PC-3 (cell line): ENCODE measurements at places on chromosomes 3 and 15.
A peak's percentile ranks its signal among the peaks of the same experiment; 100 is the strongest.

GRCh38 chr3:170907637-170908234 lies 701 bp downstream of the EIF5A2 start:
- no peak for DNase-seq

- peak; percentile 75 for DNase-seq
Observed at GRCh38 chr3:107810171-107811071, 280.4 kb downstream of the CD47 start.

DNA sequence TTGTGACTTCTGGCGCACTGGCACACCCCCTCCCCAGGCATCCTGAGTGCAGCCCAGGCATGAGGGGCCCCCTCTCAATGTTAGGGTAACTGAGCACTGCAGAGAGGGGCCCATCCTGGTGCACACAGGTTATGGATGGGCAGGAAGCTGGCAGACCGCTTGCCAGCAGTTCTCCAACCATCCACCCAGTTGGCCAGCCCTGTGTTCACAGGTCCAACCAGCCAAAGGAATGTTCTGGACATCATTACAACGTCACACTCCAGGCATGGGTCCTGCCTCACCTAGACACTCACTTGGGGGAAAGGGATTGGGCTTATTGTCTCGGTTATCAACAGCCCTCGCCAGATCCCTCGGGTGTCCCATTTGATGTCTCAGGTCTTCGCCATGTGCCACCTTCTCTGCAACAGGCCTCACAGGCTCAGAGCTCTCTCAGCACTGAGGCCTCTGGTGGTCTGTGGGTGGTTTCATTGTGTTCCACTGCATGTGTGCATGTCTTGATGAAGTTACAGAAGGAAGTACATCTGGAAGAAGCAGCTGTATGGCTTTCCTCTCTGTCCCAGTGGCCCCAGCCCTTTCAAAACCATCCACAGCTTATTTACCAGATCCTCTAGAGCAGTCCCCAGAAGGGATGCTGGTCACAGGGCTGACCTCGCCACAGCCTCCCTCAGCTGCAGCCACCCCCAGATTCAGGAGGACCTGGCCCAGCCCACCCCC lies 23.7 kb downstream of the ADCY5 start:
- no peak for DNase-seq

DNA sequence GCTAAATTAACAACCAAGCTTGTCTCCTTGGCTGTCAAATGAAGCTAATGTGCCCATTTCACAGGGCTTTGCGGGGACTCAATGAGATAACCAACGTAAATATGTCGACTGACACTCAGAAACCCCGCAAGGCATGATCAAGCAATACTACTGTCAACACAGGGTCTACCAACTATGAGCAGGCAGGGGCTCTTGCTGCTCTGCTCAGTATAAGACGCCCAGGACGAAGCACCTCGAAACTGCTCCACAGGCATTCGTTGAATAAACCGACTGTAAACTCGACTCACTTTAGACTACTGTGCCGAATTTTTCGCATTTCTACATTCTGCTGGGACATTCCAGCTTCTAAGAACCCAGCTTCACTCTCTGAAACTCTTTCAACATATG lies 55.0 kb downstream of the FEZF2 start:
- no peak for DNase-seq

DNA sequence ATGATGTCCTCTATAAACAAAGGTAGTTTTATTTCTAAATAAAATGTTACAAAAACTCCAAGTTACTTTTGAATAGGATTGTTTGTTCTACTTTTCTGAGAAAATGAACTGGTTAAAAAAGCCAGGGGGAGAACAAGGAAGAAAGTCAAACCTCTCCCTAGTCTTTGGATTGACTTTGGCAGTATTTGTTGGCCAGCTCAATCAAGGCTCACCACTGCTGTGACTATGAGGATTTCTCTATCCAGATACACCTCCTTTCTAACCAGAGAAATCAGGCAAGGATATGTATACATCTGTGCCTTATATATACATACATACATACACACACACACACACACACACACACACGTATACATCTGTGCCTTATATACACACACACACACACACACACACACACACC lies 107.8 kb downstream of the FEZF2 start:
- no peak for DNase-seq

GRCh38 chr3:48403533-48404439 lies 26.1 kb downstream of the PLXNB1 start:
- no peak for DNase-seq

DNA sequence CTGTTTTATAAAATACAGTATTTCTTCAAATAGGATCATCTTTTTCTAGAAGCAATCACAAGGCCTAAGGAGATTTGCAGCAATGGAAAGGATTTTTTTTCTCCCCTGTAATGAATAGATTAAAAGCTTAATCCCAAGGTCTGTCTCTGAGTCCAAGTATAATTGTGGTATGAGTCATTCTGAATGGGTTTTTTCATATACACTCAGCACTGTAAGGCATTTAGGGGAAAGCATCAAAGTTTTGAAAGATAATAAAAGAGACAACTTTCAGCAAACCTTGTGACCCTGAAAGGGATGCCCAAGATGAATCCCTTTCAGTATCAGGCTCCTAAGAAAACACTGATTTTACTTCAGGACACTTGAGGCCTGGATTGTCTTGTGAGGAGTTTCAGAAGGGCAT lies 23.3 kb upstream of the LARS2 start:
- no peak for DNase-seq

- DNase-seq: peak; percentile 30
Observed at GRCh38 chr3:107523289-107523538, 452 bp downstream of the BBX start.

- no peak for DNase-seq
Observed at GRCh38 chr3:58565621-58566397, 11.4 kb downstream of the FAM107A start.

- DNase-seq: no peak
Observed at GRCh38 chr3:36944641-36945270, at the start of gene TRANK1. Gene TRANK1 (minus strand): TSS chr3:36945054. CDS start chr3:36944809, 245 bp downstream.

DNA sequence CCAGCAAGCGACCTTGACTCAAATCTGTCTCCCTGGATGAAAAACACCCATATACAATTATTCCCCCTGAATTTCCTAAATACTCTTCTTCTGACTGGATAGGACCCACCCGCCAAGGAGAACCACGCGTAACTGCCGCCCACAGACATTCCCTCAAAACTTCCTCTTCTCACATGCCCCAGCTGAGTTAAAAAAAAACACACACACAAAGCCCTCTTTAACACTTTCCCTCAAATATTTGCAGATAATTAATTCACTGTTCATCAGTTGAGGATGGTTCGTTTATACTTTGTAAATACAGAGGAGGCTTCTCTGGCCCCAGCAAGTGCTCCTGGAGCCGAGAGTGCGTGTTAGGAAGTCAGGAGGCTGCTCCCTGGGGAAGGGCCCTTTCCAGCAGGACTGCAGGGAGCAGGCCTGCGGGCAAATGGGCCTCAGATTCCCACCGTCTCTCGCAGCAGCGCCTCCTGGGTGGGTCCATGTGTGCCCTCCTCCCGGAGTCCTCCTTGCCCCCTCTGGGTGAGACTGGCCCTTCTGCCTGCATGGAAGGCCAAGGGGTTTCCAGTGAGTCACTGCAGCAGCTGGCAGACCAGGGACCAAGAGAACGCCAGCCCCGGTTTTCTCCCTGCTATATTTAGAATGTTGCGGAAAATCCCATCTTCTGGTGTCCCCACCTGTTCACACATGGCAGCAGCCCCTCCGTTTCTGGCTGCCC lies 46.8 kb downstream of the MGLL start:
- no peak for DNase-seq

DNA sequence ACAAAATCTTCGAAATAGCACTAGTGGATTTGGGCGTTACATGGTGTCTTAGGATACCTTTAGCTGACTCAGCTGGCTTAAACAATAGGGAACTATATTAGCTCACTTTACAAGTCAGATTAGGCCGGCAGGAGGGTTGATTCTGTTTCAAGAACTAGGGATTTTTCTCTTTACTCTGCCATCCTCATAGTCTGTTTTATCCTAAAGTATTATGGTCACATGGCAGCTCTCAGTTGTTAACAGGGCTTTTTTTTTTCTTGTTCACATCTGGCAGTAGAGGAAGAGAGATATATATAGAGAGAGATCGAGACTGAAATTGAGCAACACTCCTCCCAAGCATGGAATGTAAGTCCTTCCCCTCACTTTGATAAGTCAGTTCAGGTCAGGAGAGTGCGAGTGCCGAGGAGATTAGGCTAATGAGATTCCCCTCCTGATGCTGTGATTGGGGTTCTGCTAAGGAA lies 32.9 kb downstream of the CHP1 start:
- DNase-seq: no peak

DNA sequence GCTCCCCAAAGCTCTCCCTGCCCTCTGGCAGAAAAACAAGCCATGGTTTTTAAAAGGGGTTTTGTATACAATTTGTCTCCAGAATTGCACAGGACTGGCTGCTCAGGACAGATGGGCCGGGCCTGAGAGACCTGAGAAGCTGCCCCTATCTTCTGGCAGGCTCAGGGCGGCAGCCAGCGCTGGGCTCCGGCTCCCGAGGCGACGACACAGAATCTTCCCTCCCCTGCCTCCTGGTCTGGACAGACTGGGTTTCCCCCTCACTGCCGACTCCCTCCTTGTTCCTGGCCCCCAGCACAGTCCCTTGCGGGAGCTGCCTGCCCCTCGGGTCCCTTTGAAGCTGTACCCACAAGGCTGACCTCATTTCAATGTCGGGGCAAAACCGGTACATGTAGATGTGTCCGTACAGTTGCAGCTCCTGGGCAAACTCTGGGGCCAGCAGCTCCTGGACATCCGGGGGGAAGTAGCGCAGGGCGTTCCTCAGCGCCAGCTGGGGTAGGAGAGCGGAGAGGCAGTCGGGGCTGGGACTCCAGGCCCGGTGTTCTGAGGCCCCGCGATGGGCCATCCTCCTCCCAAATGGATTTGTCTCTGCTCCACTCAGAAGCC lies 7.2 kb downstream of the UROC1 start:
- no peak for DNase-seq

- DNase-seq: no peak
Observed at GRCh38 chr15:77860071-77860691, 217.3 kb downstream of the TBC1D2B start.

DNA sequence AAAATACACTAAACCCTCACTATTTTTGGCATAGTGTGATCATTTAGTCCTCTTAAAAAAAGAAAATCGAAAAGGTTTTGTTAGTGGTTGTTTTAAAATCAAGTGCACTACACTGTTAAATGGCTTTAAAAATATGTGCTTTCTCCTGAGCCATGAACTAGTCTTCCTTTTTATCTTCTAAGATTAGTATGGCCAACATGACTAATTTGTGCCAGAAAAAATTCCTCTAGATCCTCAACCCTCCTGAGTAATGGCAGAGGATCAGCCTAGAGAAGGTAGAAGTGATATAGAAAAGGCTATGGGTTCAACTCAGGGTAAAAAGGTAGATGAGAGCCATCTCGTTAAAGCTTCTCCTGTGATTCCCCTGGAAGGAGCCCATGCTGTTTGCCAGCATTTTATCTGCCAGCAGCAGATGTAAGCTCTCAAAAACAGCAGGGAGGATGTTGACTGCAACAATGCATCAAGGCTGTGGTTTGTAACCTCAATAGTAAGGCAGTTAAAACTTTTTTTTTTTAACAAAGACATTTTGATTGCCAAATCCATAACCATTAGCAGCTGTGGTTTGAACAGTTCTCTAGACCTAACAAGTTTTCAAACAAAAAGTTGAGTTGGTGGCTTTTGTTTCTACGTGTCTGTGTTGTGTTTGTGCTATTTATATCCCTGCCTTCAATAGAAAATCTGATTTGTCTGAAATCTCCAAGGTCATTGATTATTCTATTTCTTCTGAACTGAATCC lies 30.2 kb upstream of the ZNF609 start:
- DNase-seq: no peak

GRCh38 chr3:48092270-48092669 lies 76.1 kb upstream of the MAP4 start:
- DNase-seq: no peak

DNA sequence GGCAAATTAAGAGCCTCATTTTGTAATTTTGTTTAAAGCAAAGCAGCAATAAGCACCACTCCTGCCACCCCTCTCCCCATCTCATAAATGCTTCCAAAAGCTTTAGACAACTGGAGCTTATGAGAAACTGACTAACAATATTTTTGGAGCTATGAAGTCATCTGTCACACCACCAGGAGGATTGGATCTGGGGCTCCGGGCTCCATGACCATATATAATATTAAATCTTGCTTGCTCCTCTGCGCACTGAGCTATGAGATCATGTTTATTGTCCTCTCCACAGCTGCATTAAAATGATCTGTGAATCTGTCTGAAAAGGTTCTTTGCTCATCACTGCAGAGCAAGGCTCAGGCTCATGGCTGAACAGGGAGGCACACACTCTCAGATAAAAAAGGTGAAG lies 323.7 kb downstream of the ZNF621 start:
- DNase-seq: no peak

GRCh38 chr3:36837089-36837488 lies 72.7 kb upstream of the DCLK3 start:
- DNase-seq: no peak

DNA sequence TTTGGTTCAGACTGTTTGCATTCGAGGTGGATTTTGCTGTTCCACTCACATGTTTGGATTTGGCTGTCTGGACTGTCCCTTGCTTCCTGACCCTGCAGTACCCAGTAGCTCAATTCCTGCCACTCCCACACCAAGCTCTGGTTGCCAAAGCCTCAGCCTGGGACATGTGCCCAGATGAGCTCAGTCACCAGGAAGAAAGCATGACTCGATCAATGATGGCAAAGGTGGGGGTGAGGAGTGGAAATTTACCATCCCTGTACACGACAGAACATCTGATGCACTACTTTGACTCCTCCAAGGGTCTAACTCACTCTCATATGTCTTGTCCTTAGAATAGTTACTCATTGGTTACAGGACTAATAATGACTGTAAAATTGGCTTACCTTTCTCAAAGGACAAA lies 45.2 kb downstream of the ZNF385D start:
- DNase-seq: peak; percentile 97

DNA sequence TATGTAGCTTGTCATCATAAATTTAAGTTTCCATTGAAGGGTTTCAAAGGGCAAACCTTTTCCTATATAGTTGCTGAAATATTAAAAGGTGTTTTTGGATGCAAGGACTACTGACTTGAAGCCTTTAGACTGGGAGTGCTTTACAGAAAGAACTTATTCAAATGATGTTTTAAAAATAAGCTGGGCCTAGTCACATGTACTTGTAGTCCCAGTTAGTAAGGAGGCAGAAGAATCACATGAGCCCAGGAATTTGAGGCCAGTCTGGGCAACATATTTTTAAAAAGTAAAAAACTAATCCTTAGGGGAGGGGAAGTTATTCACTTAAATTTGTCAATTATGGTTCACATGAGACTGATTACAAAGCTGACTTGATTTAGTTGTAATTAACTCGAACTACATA lies 65.0 kb downstream of the SMARCC1 start:
- DNase-seq: no peak

- DNase-seq: no peak
Observed at GRCh38 chr3:187999821-188000220, 154.1 kb upstream of the LPP start.
